Endothelial cell of coronary artery (primary cell): ENCODE measurements at places on chromosomes 3 and 15. TPM values are rescaled to one million over a fixed set of nuclear protein-coding genes. Genes with fewer than 3 reads are reported as not detected.

Gene CNTN3
- 0.09 and 0.38 TPM in 2 replicates for total RNA-seq

Gene KCNAB1
- 0.63 and 3.6 TPM in 2 replicates for total RNA-seq

Gene PARP3
- total RNA-seq = 7.8 and 12.4 TPM in 2 replicates

Gene BFSP2
- not detected in 2 replicates for total RNA-seq

Gene SLC2A2
- not detected in 2 replicates for total RNA-seq

Gene IQCF6
- not detected in 2 replicates for total RNA-seq

Gene SERPINI1
- 0.36 and 0.38 TPM in 2 replicates for total RNA-seq

Gene GPR149
- total RNA-seq = not detected in 2 replicates

Gene RBP2
- total RNA-seq = not detected in 2 replicates

Gene ZBTB20
- total RNA-seq = 6.5 and 11.1 TPM in 2 replicates

Gene LMAN1L
- not detected in 2 replicates for total RNA-seq

Gene CNTN4
- total RNA-seq = under 0.01 TPM in 2 replicates

Gene CAPN3
- 0.28 and 0.36 TPM in 2 replicates for total RNA-seq
